Activated CD4-positive, alpha-beta T cell treated with anti-CD3 and anti-CD28 coated beads, Interleukin-2, amount 10 ng/mL, durations not matched to agents 7 days and 5 days (primary cell): ENCODE measurements at places on chromosomes 16 and 17.

GRCh38 chr17:57226793-57227192, 29.5 kb upstream of the MSI2 start:
- DNase-seq: no peak

GRCh38 chr17:6361733-6362132, 73.2 kb downstream of the AIPL1 start:
- DNase-seq: no peak

DNA sequence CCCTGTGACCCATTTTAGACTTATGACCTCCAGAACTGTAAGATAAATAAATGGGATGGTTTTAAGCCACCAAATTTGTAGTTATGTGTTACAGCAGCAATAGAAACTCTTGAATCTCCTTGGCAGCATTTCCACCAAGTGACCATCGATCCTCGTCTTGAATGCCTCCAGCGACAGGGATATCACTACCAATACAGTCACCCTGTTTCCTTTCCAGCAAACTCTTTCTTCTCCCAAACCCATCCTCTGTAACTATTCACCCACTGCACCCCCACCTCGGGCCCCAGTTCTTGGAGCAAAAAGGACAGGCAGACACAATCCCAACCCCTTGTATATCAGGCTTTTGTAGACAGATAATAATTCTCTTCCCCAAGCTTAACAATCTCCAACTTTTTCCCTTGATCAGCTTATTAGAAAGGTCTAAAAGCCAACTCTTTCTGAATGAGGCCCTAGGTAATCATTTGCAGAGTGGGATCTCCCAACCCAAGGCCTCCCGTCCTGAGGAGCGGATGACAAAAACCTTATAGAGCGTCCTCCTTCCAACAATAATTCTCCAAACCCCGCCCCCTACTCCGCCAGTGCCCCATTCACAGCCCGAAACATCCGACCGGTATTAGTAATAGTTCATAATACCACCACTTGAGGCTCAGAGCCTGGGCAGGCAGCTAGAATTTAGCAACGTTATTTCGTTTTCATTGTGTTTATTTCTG, 14.7 kb upstream of the PLLP start:
- no peak for DNase-seq

- no peak for DNase-seq
These were observed 282.1 kb downstream of the CBLN1 start for GRCh38 chr16:48999508-48999907.

DNA sequence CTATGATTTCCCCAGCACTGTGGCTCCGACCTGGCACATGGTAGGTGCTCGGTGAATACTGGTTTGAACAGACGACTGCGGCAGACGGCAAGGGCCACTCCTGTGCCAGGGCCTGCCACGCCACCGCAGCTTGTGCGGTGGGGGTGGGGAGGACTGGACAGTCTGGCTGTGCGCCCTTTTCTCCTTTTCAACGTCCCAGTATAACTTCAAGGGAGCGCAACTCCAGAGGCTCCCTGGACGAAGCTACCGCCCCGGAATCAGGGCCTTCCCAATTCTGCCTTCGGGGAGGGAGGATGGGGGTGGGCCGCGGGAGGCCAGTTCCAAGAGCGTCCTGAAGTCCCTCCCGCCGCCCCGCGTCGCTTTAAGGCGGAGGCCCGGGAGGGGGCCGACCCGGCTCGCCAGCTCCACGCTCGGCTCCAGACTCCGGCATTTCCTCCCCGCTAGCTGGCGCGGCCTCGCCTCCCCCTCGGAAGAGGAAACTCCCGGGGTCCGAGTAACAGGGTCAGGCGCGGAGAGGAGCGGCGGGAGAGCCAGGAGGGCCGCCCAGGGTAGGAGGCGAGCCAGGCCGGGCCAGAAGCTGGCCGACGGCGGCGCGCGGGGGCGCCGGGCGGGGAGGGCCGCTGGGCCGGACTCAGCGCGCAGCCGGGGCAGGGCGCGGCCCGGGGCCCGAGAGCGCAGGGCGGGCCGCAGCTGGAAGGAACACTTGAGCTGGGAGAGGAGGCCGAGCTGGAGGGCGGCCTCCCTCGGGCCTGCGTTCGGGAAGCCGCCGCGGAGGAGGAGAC, at the start of gene ITPRIPL2:
TSS of gene ITPRIPL2 (plus strand) at position 388 of the 782 bp plus-strand sequence. CDS start 498 bp downstream, outside the sequence.
- DNase-seq: no peak

DNA sequence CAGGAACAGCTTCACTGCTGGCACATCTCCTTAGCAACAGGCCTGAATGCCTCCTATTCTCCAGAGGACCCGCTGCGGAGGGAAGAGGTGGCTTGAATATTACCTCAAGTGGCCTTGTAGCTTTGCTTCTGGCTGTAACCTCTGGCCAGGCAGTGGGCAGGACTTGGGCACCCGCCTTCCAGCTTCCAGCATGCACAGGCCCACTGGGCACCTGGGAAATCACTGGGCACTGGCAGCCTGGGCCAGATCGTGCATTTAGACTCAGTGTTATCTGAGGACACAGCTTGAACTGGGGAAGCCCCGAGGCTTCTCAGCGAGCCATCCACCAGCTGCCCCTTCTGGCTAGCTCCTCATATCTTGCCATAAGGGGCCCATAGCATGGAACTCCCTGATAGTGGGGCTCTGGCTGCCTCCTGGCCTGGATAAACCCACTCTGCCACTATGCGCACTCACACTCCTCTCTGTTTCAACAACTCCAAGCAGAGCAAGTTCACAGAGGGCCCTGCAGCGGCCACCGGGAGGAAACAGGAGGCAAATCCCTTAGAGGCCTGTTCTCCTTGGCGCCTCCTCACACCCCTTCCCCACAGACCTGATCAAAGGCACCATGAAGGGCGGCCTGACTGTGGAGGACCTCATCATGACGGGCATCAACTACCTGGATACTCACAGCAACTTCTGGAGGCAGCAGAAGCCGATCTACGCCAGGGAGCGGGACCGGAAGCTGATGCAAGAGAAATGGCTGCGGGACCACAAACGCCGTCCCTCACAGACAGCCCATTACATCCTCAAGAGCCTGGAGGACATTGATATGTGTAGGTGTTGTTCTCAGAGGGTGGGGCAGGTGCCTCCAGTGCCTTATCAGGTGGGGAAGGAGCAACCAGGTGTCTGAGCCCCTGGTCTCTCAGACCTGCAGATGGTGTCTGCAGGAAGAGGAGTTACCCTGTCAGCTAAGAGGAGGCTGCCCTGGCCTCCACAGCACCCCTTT, 7.8 kb downstream of the ODAD4 start:
- DNase-seq: no peak

DNA sequence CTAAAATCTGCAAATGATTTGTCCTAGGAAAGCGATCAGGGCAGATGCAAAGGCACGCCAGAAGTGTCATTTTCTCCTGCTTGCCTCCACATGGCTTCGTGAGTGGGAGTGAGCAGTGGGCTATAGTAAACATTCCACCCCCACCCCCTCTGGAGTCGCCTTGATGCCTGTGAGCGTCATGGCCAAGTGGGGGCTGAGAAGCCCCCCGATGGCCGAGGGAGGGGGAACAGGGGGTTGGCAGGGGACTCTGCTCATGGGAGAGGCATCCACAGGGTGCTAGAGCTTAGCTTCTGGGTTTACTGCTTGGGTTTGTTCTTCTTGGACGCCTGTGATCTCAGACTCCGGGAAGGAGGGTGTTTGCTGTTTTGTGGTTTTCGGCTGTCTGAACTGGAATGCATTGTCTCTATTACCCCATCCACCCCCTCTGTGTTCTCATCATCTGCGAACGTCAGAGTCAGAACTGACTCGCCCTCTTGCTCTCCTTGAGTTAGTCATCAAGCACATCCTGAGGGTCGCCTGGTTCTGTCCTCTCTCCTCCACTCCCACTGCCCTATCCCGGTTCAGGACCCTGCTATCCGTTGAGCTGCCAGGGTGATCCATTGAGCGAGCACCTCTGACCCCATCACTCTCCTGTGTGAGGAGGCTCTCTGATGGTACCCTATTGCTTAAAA, 15.4 kb downstream of the TNS4 start:
- no peak for DNase-seq

GRCh38 chr17:67058036-67058435, 13.7 kb downstream of the CACNG1 start:
- DNase-seq: no peak

DNA sequence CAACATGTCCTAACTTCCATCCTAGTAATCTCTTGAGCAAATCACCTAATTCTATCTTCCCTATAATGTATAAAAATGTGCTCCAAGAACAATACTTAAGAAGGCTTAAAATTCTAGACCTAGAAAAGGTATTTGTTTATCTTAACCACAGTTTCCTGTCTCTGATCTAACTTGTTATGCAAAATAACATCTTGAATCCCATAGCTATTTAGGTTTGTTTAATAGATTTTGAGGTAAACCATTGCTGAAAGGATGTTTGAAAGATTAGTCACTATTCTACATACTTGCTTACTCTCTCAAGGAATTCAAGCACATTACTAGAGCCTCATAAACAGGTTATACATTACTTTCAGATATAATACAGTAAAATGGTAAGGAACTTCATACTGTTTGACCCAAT, 13.0 kb downstream of the CA10 start:
- no peak for DNase-seq
